ENCODE measurements at places on chromosomes 1 and 21. TPM values are rescaled to one million over a fixed set of nuclear protein-coding genes. Genes with fewer than 3 reads are reported as not detected.

DNA sequence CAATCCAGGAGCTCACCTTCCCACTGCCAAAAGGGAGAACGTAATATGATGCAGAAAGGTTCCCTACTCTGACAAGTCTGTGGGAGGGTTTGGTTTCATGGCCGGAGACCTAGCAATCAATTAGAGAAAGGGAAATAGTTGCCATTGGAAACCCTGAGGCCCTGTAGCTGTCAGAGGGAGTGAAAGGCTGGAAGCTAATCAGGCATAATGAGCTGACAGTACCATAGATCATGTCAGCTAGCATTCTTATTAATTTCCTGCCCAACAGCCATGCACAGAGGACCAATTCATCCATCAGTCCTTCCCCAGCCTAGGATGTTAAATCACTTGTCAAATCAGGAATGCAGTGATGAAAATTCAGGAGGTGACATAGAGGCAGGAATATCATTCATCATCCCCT, 527.3 kb downstream of the PLPP3 start:
- H3K27me3 ChIP-seq, result no peaks in the 10 kb centered on the region
- H3K36me3 ChIP-seq, result no peaks in the 10 kb centered on the region
- DNase-seq, result no peak

DNA sequence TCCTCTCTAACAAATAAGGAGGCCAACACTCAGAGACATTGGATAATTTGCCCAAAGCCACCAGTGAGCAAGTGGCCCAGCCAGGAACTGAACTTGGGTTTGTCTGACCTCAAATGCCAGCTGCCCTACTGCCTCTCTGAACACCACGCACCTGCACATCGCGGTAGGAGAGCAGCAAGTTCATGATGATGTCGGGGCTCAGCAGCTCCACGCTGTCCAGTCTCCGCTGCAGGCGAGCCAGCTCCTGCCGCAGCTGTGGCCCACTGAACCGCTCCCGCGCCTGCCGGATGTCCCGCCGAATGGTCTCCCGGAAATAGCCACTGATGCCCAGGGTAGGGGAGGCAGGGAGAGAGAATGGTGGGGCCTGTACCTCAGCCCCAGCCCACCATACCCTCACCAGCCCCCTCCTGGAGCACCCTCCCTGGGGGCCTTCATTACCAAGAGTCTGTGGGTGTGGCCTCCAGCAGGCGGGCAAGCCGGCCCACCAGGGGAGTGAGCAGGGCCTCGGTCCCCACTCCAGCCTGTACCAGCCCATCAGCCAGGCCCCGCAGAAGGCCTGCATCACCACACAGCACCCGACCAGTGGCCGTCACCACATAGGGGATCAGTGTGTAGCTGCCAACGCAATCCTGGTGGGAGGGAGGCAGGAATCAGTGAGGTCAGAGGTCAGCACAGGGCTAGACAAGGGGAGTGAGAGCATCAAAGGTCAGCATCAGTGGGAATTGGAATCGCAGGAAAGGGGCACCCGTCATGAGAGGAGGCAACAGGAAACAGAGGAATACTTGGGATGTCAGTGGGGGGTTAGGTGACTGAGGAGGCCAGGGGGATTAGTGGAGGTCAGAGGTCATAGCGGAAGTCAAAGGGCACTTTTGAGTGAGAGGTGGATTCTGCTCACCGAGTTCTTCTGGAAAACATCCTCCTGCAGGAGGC, 2.7 kb downstream of the MAP3K6 start:
- no peaks in the 10 kb centered on the region for H3K36me3 ChIP-seq
- no peaks in the 10 kb centered on the region for H3K27me3 ChIP-seq
- H3K27ac ChIP-seq, result no peak overlapping the region

Gene WDR64
- total RNA-seq, result not detected

Gene CNKSR1
- total RNA-seq, result not detected

Gene RNF187
- total RNA-seq, result 86.4 TPM

Gene APP
- 811 TPM for total RNA-seq
